ENCODE measurements at places on chromosomes 2 and 18. TPM values are rescaled to one million over a fixed set of nuclear protein-coding genes. Genes with fewer than 3 reads are reported as not detected.

GRCh38 chr18:63004466-63005089 is 289.2 kb downstream of the PHLPP1 start:
- no peak for DNase-seq

DNA sequence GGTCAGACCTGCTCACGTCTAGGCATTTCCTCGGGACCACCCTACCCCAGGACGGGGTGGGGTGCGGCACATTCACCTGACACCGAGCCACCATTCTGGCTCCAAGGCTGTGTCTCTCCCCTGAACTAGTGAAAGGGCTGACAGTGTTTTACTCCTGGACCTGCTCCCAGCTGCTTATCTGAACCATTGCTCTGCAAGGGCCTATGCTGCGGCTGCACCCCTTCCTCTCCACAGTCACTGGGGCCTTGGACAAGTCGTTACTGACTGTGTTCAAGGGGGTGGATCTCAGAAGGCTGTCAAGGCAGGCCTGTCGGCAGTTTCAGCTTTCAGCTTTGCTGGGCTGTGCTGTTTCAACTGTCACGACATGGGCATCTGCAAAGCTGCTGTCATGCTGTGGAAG is 11.7 kb downstream of the CREG2 start:
- no peak for DNase-seq

Gene CRYBA2
- total RNA-seq = not detected

- no peak for DNase-seq
Measured at GRCh38 chr18:57372444-57372843, 20.1 kb downstream of the ST8SIA3 start.

Gene CFAP65
- not detected for total RNA-seq

DNA sequence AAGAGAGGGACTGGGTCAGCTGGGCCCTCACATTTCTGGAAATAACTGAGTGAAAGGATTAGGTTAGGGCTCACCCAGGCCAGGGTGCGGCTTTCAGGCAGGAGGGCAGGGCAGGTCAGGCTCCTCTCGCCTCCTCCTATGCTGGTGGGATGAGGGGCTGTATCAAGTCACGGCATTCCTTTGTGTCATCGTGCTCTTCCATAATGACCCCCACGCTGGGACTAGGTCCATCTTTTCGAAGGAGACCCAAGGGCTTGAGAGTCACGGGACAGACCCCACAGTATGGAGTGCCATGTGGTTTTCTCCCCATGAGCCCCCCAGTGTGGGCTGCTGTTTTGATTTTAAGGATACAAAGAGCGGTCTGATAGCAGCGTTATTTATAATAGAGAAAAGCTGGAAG is 137.8 kb upstream of the COPS8 start:
- no peak for DNase-seq

GRCh38 chr2:149258531-149258930 is 71.9 kb upstream of the LYPD6 start:
- no peak for DNase-seq

DNA sequence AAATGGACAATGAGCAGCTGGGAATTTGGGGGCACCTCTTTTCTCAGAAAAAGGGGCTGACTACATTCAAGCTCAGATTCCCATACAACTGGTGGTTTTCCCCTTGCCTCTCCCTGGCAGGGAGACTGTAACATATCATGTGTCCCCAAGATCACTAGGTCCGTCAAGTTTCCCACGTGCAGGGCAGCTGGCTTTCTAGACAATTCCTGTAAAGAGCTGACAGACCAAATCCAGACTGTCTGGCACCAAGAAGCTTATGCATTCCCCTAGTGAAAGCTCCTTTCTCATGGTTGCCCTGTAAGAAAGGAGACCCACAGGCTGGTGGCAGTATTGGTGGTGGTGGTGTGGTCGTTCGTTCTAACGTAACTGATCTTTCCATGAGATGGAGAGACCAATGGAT is 48.8 kb downstream of the THUMPD2 start:
- no peak for DNase-seq

DNA sequence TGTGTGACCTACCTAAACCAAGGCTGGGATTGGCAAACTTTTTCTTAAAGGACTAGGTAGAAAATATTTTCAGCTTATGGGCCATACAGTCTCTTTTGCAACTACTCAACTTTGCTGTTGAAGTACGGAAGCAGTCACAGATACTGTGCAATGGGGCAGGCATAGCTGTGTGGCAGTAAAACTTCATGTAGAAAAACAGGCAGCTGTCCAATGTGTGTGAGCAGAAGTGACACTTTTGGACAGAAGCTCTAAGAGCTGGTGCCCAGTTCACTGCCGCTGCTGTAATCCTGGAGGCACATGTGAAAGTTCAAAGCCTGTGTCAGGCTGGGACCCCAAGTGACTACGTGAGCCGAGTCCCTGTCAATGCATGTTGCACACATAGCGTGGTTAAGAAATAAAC is 46.7 kb downstream of the MAPK4 start:
- no peak for DNase-seq

DNA sequence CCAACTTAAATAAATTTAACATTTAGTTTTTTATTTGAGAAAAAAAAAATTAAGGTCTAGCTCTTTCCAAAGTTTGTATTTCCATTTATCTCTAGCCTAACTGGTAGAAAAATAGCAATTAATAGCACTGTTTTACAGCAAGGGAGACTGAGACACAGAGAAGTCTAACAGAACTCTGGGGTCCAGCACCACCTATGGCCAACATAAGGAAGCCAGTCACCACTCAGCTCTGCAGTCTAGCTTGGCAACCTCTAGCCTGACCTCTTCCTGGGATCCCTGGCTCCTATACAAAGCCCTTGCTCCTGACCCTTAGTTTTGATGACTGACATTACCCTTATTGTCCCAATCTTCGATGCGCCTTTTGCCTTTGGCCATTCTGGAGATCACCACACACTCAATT is 114.1 kb upstream of the TLK1 start:
- no peak for DNase-seq
